ENCODE measurements at places on chromosomes 1 and 21.

- no peak for DNase-seq
These were observed 146.0 kb upstream of the KIAA0040 start for GRCh38 chr1:175338387-175339135.

GRCh38 chr1:94100785-94101612 is 19.9 kb downstream of the ABCA4 start:
- no peak for DNase-seq

- DNase-seq, result no peak
These were observed 238.7 kb downstream of the OLFM3 start for GRCh38 chr1:101757985-101758384.

GRCh38 chr1:213409208-213409631 is 358.2 kb downstream of the RPS6KC1 start:
- no peak for DNase-seq

- no peak for DNase-seq
These were observed 708.1 kb downstream of the PTPRU start for GRCh38 chr1:29944253-29944905.

GRCh38 chr1:93675931-93676330 is 5.7 kb downstream of the BCAR3 start:
- no peak for DNase-seq

DNA sequence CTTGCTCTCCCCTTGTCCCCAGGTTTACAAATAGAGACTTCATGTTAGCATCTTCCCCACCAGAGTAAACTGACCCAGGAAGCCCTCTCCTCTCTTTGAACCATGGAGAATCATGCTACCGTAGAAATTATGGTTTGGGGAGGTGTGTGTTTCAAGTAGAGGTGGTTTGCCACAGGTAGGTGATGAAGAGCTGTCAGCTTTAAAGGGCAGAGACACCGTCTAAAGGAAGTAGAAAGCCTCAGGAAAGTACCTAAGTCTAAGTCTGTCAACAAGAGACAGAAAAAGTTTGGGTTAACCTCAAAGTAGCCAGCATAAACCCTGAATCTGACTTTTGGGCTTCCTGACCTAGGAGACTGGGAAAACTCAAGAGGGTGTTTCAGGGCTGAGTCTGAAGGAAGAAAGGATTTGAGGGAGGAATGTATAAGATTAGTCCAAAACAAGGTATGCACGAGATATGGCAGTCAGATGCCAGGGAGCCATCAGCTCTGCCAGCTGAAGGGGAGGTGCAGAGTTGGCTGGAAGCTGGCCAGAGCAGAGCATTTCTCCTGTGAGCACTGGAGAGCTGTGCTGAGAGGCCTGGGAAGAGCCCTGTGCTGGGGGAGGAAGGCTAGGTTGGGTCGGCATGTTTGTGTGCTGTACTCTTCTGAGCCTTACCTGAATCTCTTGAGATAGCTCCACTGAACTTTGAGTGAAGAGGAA is 14.3 kb downstream of the ADAMTSL4 start:
- DNase-seq, result peak; percentile 80

DNA sequence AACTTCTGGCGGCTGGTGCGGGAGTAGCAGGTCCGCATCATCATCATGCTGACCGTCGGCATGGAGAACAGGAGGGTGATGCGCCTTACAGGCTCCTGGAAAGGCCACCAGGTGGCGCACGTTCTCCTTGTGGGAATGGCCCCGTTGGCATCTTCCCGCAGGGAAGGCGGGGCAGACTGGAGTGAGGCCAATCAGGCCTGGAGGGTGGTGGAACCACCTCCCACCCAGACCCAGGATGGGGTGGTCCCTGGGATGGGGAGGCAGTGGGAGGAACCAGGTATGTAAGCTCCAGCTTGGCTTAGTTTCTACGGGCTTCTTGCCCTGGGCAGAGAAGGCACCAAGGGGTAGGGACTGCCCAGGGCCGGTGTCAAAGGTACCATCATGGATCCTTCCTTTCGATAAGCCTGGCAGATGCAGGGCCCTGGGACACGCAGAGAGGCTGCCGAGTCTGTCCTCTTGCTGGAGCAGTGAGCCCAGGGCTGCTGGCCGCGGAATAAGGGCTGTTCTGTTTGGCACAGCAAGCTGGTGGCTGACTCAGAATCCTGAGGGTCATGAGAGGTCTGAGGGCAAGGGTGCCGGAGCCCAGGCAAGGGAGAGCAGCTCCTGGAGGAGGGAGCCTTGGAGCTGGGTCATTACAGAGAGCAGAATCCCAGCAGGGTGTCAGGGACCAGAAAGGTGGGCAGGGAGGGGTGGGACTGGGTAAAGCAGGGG is 8.7 kb upstream of the LGR6 start:
- DNase-seq, result peak; percentile 86

DNA sequence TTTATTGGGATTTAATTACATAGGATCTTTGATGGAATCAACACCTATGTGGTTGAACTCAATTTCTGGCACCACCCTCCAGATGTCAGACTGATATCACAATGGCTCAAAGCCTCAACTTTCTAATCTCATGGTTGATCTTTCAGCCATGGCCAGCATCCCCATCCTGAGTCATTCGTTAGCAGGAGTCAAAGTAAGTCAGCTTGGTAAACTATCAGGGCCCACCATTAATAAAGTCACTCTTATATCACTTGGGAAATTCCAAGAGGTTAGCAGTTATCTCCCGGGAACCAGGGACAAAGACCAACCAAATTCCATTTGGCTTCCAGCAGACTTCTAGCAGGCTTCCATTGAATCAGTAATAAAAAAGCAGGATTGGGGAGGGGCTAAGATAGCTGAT is 50.7 kb upstream of the TNFSF4 start:
- no peak for DNase-seq

GRCh38 chr21:29267666-29268065 is 31.1 kb upstream of the BACH1 start:
- DNase-seq, result no peak

DNA sequence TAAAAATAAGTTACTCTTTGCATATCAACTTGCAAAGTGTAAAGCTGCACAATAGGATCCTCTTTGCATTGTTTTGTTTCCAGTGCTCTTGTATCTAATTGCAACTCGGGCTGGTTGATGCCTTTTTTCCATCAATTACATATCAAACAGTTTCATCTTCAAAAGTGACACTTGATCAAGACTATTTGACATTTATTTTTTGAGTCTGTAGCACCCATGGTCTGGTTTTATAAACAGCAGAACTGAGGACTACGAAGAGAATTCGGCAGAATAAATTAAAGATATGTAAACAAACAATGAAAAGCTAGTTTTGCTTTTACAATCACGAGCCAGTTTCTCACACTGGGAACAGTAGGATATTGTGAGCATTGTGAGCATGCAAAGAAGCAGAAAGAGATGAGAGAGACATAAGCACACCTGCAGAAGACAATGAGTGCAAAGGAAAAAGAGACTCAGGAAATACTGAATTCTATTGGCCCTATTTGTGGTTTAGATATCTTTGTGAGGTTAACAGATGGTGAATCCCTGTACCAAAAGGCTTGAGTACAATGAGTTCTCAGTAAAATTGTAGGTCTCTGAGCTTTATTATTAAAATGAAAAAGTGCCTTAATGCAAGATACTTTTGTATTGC is 45.4 kb downstream of the RPL5 start:
- no peak for DNase-seq

DNA sequence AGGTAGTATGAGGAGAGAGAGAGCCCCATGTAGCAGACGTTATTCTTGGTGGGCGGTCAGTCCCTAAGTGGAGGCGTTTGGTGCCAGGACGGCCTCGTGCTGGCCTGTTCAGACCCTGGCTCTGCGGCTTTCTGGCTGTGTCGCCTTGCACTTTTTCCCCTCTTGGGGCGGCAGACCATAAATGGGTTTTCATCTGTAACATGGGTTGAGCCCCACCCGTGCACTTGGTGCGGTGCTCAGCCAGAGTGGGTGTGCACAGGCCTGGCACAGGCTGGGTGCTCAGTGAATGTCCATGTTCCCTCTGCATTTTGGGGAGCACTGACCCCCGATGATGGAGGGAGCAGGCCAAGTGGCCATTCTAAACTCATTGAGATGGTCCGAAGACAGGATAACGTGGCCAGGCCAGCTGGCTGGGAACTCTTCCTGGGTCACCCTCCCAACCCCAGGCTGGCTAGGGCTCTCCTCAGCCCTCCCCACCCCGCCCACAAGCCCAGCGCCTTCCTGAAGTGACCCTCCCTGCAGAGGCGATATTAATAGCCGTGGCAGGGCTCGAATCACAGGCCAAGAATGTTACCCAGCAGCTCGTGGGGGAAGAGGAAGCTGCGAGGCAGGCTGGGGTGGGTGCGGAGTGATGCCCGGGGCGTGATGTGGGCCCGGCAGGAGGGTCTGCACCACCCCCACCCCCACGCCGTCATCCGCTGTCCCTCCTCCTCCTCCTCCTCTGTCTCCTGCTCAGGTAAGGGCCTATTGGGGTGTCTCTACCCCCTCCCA is 78.5 kb downstream of the ARHGEF10L start:
- no peak for DNase-seq

GRCh38 chr1:94919241-94920030 is 7.5 kb downstream of the CNN3 start:
- DNase-seq, result no peak

DNA sequence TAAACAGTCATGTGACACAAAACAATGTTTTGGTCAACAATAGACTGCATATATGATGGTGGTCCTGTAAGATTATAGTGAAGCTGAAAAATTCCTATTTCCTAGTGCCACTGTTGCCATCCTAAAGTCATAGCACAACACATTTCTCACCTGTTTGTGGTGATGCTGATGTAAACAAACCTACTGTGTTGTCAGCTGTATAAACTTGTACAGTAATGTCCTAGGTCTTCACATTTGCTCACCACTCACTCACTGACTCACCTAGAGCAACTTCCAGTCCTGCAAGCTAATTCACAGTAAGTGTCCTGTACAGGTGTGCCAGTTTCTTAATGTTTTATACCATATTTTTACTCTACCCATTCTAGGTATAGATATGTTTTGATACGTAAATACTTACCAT is 326.1 kb upstream of the USP24 start:
- no peak for DNase-seq

DNA sequence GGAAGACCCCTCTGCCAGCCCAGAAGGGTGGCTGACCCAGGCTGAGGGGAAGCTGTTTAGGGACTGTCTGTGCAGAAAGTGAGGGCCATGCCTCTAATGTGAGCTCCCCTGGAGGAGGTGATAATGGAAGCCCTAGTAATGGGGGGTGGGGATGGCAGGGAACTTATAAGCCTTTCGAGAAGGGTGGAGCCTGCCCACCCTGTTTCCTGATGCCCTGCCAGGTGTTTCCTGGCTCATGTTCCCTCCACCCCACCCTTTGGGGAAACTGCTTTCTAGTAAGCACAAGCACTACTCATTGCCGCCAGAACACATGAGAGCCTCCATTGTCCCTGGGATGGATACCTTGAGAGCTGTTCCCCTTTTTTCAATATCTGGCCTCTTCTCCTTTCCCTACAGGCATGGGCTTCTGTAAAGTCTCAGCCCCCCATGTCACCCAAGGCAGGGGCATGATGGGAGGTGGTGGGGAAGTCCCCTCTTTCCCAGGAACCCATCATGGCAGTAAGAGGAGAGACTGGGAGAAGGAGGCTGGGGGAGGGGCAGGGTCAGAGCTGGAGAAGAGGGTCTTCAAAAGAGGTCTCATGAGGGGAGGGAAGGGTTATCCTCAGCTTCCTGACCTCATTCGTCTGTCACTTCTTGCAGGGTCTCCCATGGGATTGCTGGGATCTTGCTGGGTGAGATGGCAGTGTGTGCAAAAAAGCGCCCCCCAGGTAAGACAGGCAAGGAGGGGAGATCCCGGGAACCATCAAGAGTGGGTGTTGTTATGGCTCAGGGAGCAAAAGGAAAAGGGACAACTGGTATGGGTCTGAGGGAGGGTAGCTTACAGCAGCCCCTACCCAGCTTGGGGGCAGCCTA is 2.4 kb downstream of the ATP8B2 start:
- no peak for DNase-seq

DNA sequence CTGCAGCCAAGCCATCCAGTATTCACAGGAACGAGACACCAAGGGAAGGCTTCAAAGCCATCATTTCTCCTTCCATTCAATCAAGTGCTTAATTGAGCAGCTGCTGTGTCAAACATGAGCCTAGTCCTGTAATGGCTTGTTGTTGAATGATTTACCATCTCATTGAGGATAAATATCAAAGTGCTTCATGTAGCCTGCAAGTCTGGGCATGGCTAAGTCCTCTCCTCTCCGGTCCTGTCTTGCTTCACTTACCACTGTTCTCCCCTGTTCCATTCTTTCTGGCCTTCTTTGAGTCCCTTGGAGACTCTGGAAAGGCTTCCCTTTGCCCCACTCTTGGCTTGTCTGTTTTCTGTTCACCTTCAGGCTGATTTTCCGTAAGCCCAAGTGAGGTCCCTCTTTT is 279.8 kb downstream of the PBX1 start:
- DNase-seq, result no peak

DNA sequence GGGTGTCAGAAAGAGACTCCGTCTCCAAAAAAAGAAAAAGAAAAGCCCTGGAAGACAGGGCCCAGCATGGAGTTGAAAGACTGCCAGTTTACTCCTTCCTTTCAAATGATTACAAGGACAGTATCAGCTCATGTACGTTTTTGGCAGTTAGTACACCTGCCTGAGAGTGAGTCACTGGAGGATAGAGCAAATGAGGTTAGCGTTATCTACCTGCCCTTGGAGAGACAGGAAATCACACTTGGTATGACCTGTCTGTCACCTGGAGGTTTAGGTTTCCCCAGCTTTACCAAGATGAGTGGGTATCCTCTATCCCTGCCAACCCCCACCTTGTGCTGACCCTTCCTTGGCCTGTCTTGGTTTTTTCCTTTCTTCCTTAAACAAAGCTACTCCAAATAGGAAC is 96.8 kb upstream of the BMP8A start:
- peak; percentile 55 for DNase-seq

GRCh38 chr1:197235355-197235754 is 32.7 kb upstream of the CRB1 start:
- no peak for DNase-seq

- no peak for DNase-seq
These were observed 113.4 kb upstream of the RAB4A start for GRCh38 chr1:229157480-229157879.

- no peak for DNase-seq
These were observed 229.9 kb downstream of the TGFB2 start for GRCh38 chr1:218575079-218575478.

GRCh38 chr21:17964716-17965115 is 145.6 kb upstream of the C21orf91 start:
- no peak for DNase-seq

DNA sequence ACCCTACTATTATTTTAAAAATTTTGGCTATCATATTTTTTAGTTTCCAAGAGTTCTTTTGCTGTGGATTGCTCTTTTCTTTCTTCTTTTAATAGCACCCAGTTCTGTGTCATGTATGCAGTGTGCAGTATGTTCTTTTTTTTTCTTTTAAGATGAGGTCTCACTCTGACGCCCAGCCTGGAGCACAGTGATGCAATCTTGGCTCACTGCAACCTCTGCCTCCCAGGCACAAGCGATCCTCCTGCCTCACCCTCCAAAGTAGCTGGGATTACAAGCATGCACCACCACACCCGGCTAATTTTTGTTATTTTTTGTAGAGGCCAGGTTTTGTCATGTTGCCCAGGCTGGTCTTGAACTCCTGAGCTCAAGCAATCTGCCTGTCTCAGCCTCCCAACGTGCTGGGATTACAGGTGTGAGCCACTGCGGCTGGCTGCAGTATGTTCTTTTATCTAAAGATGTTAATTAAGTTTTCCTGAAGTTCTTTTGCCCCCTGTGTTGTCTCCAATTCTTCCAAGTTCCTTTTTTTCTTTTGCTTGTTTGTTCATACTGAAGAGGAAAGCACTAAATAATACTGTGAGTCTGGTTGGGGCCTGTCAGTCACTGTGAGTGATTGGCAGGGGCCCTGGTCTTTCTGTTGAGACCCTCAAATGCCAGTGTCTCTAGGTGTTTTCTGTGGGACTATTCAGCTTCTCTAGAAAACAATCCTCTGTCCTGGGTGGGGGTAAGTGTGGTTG is 17.5 kb upstream of the TTC22 start:
- DNase-seq, result no peak

- no peak for DNase-seq
These were observed 628.1 kb downstream of the PLPP3 start for GRCh38 chr1:55951291-55951690.

Measured in pancreas (tissue), 10 donors.